ENCODE measurements at places on chromosomes 12 and 14. TPM values are rescaled to one million over a fixed set of nuclear protein-coding genes. Genes with fewer than 3 reads are reported as not detected.

DNA sequence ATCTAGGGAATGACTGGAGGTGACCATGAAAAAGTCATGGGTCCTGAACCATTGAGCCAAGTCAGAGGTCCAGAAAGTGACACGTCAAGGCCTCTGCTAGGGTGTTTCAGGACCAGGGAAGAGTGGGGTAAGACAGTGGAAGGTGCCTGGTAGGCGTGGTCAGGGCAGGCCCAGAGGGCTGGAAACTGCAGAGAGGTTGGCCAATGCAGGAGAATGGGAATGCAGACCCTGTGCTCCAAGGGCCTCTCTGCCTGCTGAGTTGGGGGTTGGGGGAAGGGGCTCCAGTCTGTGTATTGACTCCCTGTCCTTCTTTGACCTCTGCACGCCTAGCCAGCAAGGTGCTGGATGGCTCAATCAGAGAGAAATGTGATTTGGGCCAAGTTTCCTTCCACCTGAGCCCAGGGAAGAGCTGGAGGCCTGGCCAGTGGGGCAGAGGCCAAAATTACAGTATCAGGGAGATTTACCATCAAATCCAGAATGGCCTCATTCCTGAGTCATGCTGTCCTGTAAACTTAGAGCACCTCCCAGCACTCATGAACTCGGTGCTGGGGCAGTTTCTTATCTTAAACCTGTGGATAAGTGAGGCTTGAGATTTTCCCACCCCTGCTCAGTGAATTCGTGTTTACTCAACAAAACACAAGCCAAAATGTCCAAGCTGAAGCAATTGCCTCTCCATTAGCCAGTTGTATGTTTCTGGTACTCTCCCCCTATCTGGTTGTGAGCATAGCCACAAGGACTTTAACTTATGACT, 24.4 kb downstream of the IRF2BPL start:
- no peaks in the 10 kb centered on the region for H3K27me3 ChIP-seq
- H3K4me1 ChIP-seq = peaks cover 8% of the 10 kb centered on the region
- no peak overlapping the region for H3K4me3 ChIP-seq

DNA sequence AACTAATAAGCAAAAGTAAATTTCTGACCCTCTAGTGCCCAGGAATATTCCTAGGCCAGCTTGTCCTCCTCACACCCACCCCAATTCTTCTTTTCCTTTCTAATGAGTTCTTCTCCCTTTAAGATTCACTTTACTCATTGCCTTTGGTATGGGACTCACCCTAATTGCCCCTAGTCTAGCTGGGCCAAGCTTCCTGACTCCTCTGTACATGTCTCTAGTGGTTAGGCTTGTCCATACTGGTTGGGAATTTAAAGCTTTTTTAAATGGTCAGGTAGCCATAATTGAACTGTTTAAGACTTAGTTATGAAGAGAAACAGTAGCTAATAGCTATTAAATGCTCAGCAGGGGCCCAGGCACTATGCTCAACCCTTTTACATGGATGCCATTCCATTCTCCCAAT, 248.2 kb downstream of the C12orf42 start:
- no peaks in the 10 kb centered on the region for H3K36me3 ChIP-seq
- H3K4me3 ChIP-seq = no peak overlapping the region
- H3K4me1 ChIP-seq = no peaks in the 10 kb centered on the region

DNA sequence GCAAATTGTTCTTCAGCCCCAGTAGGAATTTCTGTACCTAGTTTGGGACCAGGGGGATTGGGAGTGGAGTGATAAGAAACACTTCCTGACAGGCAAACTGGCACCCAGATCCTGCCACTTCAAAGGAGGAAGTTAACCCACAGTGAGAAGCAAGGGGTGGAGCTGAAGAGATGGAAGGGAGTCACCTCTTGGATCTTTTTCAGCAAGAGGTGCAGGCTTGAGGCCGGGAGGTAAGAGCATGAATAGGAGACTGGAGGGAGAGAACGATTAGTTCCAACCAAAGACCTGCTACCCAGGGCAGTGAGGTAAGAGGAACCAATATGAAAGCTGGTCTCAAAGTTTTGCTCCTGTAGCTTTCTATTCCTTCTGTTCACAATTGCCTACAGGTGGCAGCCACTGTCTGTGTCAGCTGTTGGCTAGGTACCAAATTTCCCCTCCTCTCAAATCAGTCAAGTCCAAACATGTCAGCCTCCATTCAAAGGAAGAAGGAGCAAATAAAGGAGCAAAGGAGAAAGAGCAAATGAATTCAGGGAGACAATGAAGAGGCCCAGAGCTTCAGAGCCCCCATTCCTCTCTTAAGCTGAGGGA, 14.9 kb upstream of the TAC3 start:
- H3K4me3 ChIP-seq = no peak overlapping the region
- H3K4me1 ChIP-seq = peaks cover 8% of the 10 kb centered on the region
- DNase-seq = peak; percentile 56
- no peak overlapping the region for H3K27ac ChIP-seq
- H3K27me3 ChIP-seq = no peaks in the 10 kb centered on the region
- no peaks in the 10 kb centered on the region for H3K36me3 ChIP-seq

GRCh38 chr12:50157259-50157658, 9.9 kb downstream of the CERS5 start:
- peaks cover 3% of the 10 kb centered on the region for H3K36me3 ChIP-seq
- H3K27ac ChIP-seq = no peak overlapping the region
- DNase-seq = no peak

The PAPLN gene
- 0.70 TPM for total RNA-seq

DNA sequence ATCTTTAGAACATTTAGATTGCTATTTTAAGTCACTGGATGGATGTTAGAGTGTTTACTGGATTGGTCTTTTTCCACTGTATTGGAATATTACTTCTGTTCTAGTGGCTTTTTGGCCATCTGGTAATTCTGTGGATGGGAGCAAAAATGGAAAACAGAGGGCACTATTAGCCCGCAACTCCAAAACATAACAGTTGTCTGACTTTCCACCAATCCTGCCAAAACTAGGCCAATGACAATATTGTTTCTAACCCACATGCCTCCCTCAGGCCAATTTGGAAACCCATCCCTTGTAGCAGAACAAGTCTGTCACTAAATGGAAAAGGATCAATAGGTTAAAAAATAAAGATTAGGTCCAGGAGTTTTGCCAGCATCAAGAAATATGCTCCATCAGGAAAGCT, 97.8 kb downstream of the ETNK1 start:
- DNase-seq = no peak
- no peaks in the 10 kb centered on the region for H3K4me1 ChIP-seq
- H3K4me3 ChIP-seq = no peak overlapping the region
- H3K27me3 ChIP-seq = no peaks in the 10 kb centered on the region

DNA sequence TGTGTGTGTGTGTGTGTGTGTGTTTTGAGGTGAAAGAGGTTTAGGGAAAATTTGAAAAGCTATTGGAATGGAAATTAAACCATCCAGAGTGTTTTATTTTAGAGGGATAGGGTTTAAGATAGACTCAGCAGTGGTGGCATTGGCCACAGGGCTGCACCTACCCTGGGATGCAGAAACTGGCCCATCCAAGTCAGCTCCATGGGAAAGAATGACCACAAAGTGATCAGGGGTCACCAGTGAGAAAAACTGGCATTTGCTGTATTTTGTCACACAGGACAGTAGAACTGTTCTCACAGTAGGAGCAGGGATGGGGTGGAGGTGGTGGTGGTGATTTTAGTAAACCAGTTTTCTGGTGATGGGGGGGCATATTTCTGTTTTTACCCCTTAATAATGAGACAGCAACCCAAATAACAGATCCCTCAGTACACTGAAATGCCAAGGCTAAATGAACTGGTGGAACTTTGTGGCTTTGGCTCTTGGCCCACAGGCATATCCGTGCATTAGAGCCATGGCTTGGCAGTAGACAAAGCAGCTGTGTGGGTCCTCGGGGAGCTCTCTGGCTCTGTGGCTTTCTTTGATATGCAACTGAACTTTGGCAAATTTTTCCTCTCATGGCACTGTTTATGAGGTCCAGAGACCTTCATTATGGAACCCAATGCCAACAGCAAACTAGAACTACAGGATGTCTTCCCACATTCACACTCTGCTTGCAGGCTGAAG, 348.3 kb downstream of the ZFP36L1 start:
- no peak overlapping the region for H3K4me3 ChIP-seq
- no peaks in the 10 kb centered on the region for H3K4me1 ChIP-seq
- DNase-seq = no peak
- no peaks in the 10 kb centered on the region for H3K27me3 ChIP-seq
- no peaks in the 10 kb centered on the region for H3K36me3 ChIP-seq

GRCh38 chr12:108479364-108480070, 35.6 kb upstream of the FICD start:
- no peak overlapping the region for H3K4me3 ChIP-seq
- peaks cover 2% of the 10 kb centered on the region for H3K27me3 ChIP-seq
- H3K27ac ChIP-seq = no peak overlapping the region

The HOXC13 gene
- total RNA-seq = not detected

Measured in natural killer cell (primary cell).